Hypothalamus (tissue), 51 donors: ENCODE measurements at places on chromosomes 6 and 20.

- DNase-seq, result no peak
Measured at GRCh38 chr6:17354700-17355403, 38.5 kb upstream of the CAP2 start.

DNA sequence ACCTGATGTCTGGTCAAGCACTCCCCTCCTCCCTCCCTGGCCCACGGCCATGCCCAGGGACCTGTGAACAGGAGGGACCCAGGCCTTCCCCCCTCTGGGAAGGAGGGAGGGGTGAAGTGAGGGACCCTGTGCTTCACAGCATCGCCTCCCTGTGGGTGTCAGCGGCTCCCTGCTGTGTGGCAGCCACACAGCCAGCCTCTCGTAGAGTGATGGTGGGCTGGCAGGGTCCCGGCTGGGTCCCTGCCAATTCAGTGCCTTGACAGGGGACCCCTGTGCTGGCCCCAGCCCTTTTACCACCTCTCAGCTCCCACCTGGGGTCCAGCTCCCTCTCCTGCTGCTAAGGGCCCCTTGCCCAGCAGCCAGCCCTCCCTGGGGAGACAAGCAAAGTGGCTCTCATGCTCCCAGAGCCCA lies 31.3 kb upstream of the GRM4 start:
- DNase-seq, result no peak

- DNase-seq, result no peak
Measured at GRCh38 chr6:56343295-56343694, 95.9 kb upstream of the COL21A1 start.

DNA sequence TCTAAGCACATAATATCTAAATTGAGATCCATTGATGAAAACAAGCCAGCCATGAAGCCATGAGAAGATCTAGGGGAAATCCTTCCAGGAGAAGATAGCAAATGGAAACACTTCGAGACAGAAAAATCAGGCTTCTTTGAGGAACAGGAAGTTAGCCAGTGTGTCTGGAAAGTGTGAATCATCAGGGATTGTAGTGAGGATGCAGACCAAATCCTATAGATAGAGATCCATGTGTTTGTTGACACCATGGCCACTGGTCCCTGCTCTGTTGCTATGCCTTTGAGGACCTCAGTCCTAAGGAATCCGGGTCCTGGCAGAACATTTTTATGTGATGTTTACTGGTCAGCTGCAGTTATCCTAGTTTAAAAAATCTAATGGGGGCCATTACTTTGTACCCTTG lies 6.6 kb upstream of the ELOVL2 start:
- no peak for DNase-seq

- no peak for DNase-seq
Measured at GRCh38 chr20:59938221-59938620, 1.9 kb downstream of the PPP1R3D start.

DNA sequence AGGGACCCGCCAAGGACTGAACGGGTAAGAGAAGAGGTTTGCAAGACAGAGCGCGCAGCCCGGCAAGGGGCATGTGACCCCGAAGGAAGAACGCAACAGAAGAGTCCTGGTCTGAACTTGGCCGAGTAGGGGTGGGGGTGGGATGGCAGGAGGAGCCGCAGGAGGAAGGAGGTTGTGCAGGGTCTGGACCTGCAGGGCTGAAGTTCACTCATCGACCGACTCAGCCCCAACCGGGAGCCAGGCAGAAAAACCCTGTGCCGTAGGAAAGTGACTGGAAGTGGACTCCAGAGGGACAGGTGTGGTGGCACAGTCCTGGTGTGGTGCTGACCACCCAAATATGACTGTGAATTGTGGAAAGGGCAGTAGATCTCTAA lies 15.2 kb downstream of the ADISSP start:
- DNase-seq, result no peak

GRCh38 chr6:118356686-118357085 lies 191.4 kb upstream of the PLN start:
- no peak for DNase-seq

DNA sequence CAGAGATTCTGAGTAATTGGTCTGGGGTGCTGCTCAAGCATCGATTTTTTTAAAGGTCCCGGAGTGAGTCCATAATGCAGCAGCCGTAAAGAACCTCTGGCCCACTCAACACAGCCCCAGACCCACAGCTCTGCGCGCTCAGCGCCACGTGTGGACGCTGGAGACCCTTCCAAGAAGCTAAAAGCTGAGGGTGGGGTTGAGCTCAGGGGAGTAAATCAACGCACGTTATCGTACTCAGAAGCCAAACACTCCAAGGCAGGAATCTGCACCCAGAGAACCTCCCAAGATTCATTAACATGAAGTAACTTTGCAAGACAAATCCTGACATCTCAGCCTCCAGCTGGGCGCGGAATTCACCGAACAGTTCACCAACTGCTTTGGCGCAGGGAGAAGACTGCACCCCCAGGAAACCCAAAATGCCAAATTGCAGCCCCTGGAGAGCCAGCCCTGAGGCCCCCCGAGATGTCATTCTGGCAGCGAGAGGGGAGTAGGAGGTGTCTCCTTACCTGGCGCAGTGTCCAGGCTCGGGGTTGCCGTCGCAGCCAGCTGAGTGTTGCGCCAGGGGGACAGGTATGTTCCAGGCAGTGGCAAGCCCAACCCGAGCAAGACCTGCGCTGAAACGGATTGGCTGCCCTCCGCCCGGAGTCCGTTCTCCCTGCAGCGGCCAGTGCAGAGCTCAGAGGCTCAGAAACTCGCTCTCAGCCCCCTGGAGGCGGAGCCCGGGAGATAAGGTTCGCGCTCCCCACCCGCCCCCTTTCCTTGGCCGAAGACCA lies at the start of gene COL21A1:
Gene COL21A1, minus strand, starts transcription at position 700 of the 773 bp plus-strand sequence. CDS start 64,962 bp downstream, outside the sequence.
- no peak for DNase-seq

DNA sequence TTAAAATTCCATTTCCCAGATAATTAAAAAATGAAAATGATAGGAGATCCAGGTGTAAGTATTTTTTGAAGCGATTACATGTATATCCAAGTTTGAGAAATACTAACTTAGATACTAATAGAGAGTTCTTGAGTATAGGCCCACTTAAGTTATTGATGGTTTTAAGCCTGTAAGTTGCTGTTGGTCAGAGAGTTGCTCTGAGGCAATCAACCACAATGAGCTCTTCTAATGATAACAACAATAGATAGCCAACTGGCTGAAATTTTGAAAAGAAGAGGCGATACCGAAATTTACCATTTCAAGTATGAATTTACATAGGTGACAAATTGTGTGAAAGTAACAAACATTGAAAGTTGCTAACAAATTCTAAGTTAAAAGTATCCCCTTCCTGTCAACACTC lies 209.5 kb downstream of the MANEA start:
- DNase-seq, result no peak

DNA sequence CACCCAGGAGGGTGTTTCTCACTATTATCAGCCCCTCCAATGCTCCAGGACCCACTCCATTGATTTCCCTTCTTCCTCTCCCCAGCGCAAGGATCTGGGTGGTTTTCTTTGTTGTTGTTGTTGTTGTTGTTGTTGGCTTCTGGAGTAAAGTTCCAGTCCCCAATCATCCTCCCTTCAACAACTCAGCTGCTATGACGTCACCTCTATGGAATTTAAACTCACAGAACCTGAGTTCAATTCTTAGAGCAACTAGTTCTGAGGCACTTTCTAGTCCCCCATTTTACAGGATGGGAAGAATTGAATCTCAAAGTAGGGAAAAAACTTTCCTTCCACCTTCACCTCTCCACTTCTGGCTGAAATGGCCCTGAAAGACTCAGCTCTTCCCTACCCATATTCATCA lies 9.7 kb upstream of the WFDC8 start:
- DNase-seq, result no peak

DNA sequence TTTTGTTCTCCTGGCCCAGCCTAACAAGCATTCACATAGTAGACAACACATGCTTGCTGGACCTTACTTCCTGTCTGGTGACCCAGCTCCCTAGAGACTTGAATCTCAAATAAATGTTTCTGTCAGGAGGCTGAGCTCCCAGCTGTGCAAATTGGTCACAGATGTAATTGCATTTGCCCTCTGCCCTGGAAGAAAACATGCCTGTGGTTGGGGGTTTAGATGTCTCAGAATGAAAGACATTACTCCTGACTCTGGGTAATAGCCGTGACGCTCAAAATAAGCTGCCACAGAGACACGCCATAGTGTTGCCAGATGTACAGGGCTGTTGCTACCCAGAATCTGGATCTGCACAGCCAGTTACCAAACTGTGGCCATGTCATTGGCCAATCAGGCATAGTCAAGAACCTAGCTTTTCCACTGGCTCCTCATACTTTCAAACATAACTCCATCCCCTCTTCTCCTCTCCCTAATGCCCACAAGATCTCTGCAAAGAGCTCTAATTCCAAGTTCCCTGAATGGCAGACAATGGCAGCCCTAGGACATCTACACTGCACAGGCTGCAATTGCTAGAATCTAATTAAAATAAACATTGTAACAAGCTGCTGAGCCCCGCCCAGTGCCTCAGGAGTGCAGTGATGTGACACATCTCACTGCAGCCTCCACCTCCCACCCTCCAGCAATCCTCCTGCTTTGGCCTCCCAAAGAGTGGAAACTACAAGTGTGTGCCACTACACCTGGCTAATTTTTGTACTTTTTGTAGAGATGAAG lies 32.8 kb upstream of the GMPR start:
- no peak for DNase-seq

DNA sequence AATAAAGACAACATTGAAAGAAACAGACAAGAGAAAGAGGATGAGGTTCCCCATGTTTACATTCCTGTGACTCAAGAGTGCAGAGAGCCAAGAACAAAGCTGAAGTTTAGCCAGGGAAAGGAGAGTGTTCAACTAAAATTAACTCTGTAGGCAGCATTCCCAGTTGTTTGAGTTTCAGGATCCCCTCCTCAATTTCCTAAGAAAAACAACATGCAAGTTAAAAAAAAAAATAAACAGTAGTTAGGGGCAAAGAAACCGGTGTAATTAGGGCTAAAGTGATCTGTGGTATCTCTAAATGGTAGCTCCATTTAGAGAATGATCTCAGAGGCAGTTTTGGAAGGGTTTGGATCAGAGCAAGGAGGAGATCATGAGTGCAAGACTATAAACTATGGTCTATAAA lies 30.9 kb upstream of the RAB23 start:
- no peak for DNase-seq

DNA sequence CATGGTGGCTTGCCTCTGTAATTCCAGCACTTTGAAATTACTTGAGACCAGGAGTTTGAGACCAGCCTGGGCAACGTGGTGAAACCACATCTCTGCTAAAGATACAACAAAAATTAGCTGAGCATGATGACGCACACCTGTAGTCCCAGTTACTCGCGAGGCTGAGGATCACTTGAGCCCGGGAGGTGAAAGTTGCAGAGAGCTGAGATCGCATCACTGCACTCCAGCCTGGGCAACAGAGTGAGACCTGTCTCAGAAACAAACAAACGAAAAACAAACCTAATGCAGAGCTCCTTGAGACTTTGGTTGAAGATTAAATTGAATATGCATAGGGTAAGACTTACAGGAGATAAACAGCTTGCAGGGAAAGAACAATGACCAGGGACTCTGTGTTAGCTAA lies 80.8 kb downstream of the SCAF8 start:
- DNase-seq, result no peak

DNA sequence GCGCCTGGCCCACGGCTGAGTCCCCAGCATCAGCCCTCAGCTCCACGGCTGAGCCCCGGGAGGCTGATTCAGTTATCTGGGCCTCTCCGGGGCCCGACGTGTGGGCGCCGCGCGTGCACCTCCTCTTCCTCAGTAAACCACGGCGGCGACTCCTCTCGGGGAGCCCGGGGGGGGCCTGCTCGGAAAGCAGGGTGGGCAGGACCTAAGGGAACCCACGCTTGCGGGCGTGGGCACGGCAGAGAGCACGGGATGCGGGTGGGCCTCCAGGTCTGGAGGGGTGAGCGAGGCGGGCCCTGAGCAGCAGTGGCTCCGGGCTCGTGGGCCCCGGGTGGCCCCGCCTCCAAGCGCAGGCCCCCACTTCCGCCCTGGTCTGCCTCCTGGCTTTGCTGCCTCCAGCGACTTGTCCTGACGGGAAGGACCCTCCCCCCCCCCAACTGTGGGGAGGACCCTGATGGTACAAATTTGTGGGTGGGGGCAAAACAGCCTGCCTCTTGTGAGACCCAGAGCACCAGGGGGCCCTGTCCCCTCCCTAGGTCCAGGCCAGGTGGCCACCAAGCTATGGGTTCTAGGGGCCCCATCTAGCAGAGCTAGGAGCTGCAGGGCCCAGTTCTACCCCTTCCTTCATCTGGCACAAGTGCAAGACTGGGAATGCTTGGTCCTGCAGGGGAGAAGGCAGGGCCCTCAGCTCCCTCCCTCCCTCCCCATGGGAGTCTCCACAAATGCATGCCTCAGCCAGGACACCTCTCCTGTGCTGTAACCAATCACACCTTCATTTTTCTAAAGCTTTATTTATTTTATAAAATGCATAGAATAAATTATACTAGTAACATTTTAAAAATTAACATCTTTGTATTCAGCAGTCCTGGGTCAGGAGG lies 16.9 kb downstream of the UCKL1 start:
- no peak for DNase-seq

DNA sequence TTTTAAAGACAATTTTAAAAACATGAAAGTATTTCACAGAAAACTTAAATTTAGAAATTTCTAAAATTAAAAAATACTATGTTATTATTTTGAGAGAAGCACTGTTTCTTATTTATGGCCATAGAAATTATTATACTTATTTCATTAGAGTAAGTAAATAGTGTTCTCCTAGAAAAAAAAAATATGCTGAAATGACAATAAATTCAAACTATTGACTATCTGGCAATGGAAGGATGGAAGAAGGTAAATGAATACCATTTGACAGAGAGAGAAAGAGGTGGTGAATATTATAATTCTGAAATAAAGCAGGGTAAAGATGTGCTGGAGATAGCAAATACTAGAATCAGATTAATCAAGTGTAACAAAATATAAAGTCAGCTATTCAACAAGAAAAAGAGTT lies 294.8 kb downstream of the PTPRK start:
- DNase-seq, result no peak

- no peak for DNase-seq
Measured at GRCh38 chr20:13744352-13744751, 40.4 kb downstream of the ESF1 start.
